Hepatocyte (in vitro differentiated cells): ENCODE measurements at places on chromosomes 16 and 17. TPM values are rescaled to one million over a fixed set of nuclear protein-coding genes. Genes with fewer than 3 reads are reported as not detected.

Gene TEKT5
- total RNA-seq, result not detected in 2 replicates

Gene ALOX15B
- 5.7 and 6.7 TPM in 2 replicates for total RNA-seq

DNA sequence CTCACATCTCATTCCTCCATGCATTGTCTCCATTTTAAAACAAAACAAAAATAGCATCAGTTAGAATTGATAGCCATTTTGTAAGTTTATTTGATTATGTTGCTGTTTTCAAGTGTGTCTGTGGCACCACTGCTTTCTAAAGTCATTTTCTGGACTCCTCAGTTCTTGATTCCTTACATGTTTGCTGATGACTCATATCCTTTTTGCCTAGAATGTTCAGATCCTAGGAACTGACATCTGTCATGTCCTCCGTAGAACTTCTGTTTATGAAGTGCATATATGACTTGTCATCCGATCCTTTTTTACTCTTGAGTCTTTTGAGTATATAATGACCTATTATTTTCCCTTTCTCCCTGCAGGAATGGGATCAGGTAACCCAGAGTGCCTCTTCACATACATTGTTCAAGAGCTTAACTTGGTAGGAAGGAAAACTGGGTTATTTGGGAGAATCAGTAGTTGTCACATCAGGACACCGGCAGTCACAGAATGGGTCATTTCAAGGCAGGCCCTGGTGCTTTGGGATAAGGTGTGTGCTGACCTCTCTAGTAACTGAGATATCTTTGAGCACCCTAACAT lies 69.2 kb downstream of the MAP2K4 start:
- no peak for DNase-seq

DNA sequence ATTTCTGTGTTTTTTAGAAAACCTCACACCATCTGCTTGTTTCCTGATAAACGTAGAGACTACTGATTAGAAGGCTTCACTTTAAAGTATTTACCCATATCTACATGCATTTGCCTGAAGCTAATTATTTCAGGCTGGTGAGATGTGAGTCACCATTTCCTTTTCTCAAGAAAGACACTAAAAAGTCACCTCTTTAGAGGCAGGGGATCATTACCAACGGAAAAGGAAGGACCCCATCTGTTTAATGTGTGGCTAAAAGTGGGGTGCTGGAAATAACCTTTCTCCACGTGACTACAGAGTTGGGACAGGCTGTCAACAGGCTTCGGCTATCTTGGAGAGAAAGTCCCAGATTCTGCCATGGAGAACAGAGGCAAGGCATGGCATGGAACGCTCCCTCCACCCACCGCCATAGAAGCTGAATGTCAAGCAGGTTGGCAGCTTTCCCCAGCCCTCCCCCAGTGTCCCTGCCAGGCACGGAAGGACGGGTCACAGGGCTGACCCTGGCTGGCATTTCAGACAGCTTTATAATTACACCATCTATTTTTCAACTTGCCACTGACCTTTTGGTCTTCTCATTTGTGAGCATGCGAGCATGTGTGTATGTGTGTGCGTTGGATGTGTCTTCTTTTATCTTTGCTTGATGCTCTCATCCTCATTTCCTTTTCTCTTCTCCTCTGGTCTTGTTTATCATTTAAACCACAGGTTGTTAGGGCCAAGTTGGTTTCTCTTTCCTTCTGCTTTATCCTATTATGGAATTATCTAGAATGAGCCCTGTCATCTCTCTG lies 157.0 kb downstream of the CPPED1 start:
- no peak for DNase-seq

DNA sequence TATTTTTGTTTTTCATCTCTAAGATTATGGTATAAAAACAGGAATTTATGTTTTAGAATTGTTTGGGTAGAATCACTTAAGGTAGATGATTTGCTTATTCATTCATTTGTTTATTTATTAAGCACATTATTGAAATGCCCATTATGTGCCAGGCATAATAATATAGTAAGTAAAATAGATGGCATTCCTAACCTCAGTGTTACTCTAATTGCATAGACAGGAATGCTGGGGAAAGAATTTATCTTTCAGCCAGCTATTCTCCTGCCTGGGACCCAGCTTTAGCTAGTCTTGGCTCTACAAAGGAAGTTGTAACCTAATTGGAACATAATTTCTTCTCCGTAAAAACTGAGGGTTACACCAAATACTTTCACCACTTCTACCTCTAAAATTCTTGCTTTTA lies 44.6 kb downstream of the NFAT5 start:
- DNase-seq, result no peak

GRCh38 chr17:63694950-63695773 lies 4.8 kb downstream of the LIMD2 start:
- no peak for DNase-seq

DNA sequence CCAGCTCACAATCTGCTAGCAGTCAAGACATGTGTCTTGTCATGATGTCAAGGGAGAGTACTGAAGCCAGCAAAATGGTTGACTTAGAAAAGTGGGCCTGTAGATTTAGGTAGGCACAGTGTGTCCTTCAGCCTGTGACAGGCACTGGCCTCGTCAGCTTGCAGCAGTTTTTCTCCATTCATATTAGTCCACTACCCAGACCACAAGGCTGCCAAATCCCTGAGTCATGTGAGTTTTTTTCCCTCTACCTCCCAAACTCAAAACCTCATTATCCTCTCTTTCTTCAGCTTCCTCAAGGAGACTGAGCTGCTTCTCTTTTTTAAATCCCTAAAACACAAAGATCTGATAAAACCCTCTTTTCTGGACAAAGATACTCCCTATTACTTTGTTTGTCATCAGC lies 102.6 kb upstream of the HS3ST3A1 start:
- DNase-seq, result no peak

- DNase-seq, result no peak
Measured at GRCh38 chr16:23227529-23227928, 45.0 kb downstream of the SCNN1G start.
